ENCODE measurements at places on chromosomes 1 and 21.

DNA sequence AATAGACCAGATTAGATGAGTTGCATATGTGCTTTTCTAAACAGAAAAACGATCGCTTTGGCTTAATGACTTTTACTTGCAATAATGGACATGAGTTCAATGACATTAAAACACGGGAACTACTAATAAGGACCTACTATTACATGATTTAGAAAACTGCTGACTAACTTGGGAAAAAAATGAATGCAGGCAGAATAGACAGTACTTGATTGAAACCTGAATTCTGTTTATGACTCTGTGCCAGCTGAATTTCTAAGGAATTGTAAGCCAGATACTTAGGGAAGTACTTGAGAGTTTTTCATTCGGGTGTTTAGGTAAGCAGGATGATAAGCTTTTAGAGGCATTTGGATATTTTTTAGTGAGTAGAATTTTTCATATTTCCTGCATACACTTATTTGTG is 12.0 kb downstream of the ADGRL2 start:
- peak; percentile 7 for DNase-seq

- no peak for DNase-seq
Observed at GRCh38 chr21:17371450-17371849, 141.4 kb upstream of the CXADR start.

DNA sequence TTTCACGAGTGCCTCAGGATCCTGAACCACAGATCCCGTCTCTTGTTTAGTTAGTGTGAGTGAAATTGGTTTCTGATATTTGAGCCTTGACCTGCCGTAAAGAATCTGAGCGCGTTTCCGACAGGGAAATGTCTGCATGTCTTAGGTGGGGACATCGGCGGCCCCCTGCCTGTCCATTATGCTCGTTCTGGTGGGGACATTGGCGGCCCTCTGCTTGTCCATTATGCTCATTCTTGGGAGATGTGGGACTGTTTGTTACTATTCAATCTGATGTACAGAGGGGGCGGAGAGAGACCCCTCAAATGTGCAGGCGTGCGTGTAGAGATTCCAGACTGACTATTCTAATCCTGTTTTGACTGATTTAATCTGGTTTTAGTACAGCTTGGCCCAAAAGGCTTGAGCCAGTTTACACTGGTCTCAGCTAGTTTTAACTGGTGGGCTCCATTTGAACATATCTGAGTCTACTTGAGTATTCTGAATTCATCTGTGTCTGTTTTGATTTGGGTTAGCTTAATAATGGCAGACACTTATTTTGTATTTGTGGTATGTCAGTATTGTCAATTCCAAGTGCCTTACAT is 6.6 kb upstream of the TINAGL1 start:
- DNase-seq: no peak

GRCh38 chr1:91759076-91759475 is 126.9 kb downstream of the TGFBR3 start:
- DNase-seq: no peak

DNA sequence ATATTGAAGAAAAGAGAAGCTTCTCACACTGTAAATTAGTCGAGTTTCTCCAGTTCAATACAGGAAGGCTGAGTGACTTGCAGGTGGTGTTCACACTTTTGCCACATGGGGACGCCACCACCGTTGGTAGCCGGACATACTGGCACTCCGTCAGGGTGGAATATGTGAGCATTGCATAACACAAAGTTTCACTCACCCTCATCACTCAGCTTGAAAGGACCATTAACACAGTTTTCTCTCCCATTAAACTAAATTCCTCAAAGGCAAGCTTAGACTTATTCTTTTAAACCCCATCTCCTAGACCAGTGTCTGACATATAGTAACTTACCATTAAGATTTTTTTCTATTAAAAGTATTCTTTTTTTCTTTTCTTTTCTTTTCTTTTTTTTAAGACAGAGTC is 105.3 kb upstream of the SERBP1 start:
- DNase-seq: no peak

DNA sequence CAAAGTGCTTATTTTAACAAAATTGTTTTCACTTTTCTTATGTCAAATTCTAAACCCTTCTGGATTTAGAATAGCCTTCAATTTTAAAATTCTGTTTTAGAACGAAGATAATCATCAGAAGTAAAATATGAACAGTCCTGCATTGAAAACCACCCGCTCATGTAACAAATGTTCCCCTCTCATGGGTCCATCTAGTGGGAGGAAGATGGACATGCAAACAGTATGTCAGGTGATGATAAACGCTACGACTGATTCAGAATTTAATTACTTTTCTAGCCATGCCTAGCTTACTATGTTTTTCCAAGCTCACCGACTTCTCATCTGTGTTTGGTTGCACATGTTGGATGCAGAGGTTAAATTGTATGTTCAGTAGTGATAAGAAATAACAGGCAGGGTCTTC is 23.5 kb downstream of the SOD1 start:
- no peak for DNase-seq

- DNase-seq: no peak
Observed at GRCh38 chr1:116923421-116923820, 13.7 kb downstream of the PTGFRN start.

GRCh38 chr1:204421441-204421840 is 9.8 kb upstream of the PPP1R15B start:
- DNase-seq: no peak

DNA sequence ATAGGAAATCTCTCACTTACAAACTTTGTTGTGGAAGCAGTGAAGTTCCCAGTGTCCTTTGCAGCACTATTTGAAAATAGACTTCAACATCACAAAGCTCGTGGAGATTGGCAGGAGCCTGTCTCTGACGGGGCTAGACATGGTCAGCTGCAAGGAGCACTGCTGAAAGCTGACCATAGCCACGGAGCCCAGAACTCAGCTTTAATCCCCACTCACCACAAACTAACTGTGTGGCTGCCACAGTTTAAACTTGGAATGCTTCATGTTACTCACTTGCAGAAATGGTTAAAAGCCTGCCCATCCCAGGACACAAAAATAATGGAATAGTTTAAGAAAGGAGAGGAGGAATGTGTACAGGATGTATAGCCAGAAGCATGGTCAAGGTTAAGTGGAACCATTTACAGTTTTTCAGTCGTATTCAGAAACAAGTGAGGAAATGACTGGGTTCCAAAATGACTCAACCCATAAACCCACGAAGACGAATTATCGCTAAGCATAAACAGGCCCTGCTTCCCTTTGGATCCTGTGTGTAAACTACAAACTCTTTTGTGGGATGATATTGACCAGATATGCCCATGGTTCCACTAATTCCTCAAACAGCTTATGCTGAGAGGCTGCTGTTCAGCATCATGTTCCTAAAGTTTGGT is 18.2 kb downstream of the DNALI1 start:
- no peak for DNase-seq

DNA sequence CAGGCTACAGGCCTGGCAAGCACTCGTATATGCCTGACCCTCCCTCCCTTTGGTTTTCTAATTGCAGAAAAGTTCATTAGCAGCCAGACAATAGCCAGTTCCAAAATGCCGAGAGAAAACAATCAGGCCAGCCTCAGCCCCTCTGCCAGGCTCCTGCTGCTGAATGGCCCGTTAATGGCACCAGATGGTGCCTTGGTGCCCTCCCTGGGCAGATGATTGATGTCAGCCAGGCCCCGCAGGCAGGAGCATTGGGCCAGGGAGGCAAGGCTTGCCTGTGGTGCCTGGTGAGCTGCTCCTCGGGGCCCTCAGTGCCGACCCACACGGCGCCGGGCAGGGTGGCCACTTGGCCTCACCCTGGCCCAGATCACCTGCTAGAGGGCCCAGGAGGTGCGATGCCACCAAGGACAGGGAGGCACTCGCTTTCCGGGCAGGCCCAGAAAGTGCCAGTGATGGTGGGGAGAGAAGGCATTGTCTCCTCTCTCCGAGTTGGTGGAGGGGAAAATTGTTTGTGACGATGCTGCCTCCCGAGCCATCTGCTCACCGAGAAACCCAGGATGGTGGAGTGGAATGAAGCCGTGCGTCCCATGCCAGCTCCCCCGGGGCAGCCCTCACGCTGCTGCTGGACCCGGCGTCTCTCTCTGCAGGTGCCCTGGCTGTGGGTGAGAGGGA is 28.1 kb downstream of the QSOX1 start:
- no peak for DNase-seq

- no peak for DNase-seq
Observed at GRCh38 chr1:207917080-207917479, 6.2 kb upstream of the CD34 start.

DNA sequence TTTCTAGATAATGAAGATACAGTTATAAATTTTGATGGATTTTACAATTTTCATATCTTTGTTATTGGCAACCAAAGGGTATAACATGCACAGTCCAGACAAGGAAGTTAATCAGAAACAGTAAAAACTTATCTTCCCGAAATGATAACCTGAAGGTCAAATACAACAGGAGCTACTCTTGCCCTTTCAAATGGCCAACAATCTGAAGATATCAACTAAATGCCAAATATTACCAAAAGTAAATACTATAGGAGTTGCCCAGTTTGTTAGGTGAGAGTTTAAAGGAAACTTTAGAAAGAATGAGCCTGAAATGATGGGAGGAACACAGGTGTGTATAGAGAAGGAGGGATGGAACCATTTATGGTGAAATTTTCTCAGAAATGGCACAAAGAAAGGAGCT is 153.2 kb downstream of the RGS7 start:
- no peak for DNase-seq

- DNase-seq: no peak
Observed at GRCh38 chr21:37536616-37537278, 170.2 kb downstream of the DYRK1A start.

DNA sequence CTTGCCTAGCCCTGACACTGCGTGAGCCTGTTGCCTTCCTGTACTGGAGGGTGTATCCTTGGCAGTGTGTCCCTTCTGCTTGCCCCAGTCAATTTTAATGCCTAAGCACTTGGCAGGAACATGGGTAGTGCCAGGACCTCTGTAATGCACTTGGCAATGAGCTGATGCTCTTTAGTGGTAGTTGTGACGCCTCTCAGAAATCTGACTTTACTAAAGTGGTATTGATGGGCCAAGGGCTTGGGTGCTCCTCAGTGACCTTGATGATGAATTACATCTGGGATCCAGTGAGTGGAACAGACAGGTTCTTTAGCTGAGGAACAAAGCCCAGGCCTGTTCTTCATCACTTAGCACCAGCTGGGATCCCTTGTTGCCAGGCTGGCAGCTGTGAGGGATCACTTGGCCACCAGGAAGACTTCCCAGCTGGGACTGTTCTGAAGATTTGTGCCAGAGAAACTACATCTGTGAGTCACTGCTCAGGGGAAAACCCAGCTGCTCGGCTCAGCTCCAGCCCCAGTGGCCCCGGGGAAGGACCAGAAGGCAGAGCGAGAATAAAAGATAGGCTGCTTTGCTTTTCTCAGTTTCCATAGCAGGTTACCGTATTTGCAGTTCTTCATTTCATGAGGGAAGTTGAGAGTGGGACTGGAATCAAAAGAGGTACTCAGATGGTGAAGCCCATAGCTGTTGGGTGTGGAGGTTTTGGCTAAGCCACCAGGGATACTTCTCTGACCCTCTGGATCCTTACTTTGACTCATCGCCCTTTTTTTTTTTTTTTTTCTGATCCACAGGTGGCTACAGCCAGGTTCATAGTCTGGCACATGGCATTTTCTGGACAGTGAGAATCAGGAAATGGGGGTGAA is 28.5 kb upstream of the KCNA2 start:
- DNase-seq: no peak

- DNase-seq: no peak
Observed at GRCh38 chr1:19734056-19734455, 65.7 kb downstream of the TMCO4 start.
